Caki2 (cell line): ENCODE measurements at places on chromosomes 2 and 18. TPM values are rescaled to one million over a fixed set of nuclear protein-coding genes. Genes with fewer than 3 reads are reported as not detected.

- DNase-seq, result no peak
These were observed 76.6 kb downstream of the PSMG2 start for GRCh38 chr18:12779456-12779855.

- no peak for DNase-seq
These were observed 22.5 kb downstream of the GATA6 start for GRCh38 chr18:22191923-22192322.

DNA sequence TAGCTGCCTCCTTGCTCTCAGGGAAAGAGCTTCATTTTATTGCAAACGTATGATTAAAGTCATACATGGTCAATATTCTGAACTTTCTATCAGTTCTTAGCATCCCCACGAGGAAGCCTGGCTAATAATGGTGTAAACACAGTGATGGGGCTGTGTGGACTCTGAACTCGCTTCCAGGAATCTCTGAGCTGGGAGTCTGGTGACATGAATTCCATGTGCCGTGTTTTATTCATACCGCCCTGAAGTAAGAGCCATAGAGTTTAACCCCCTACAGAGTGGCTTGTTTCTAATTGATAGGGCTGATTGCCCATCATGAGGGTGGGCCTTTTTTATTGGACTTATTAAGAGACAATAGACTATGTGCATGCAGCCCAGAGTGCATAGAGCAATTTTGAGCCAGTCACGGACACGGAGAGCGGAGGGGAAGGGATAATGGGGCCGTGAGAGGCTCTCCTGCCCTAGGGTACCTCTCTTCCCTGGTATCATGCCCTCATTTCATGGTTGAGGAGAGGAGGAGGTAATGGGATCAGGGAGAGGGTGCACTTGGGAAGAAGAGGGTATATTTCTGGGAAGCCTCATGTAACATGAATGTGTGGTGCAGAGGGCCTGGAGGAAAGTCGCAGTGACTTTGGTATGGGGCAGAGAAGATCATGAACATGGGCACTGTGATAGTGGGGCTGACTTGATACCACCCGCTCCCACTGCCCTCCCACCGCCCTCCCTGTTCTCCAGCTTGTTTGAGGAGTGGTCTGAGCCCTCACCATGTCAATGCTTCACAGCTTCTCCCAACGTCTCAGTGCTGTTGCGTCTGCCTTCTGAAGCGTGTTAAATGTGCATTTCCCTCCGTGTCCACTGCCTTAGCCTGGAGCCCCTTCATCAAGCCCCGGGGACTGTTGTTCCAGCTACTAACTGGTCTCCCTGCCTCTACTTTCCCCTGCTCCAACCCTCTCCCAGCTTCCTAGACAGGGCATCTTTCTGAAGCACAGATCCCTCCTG is 73.2 kb downstream of the IL1R2 start:
- DNase-seq, result no peak

DNA sequence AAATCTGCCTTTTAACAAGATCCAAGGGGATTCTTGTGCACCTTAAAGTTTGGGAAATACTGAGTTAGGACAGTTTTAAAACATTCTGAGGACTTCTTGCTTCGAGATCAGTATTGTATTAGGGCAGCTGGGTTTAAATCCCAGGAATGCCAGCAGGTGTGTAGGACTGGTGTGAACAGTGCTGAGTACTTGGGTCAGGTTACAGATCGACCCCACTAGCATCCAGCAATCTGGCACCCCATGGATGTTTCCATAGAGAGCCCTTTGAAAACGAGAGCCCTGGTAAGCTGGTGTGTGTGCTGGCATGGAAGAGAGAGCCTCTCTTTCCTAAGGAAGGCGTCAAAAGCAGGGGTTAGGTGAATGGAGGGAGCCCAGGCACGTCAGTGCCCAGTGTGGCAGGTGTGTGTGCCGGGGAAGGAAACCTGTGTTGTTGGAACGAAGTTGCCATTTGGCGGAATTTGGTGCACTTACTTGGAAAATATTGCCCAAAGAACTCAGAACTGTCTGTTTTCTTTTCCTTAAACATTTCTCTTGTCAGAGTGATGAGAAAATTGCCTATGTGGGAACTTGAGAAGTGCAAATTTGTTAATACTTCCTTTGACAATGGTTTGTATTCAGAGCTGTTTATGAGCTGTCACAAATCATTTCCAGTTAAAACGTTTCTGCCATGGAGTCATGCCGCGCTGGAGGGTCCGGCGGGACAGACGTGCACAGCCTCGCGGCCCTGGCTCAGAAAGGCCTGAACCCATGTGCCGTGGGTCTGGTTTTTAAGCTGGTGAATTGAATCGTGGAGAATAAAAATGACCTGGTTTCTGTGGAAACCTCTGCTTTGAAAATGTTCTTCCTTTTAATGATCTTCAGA is 38.1 kb downstream of the LDLRAD4 start:
- no peak for DNase-seq

DNA sequence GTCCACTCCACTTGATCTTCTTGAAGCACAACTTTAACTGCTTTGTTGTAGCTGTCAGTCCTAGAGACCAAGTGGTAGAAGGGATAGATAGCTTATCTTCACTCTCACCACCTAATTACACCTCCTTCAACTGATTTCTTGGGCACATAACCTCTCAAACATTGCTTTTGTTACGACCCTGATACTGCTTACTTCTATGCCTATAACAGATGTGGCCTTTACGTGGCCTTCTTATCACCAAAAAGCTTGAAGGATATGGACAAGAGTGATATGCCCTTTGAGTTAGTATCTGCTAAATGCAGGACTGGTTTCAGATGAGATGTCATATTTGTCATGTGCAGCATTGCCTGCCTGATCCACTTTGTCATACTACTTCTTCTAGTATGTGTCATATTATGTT is 847.2 kb downstream of the TDRD15 start:
- no peak for DNase-seq

DNA sequence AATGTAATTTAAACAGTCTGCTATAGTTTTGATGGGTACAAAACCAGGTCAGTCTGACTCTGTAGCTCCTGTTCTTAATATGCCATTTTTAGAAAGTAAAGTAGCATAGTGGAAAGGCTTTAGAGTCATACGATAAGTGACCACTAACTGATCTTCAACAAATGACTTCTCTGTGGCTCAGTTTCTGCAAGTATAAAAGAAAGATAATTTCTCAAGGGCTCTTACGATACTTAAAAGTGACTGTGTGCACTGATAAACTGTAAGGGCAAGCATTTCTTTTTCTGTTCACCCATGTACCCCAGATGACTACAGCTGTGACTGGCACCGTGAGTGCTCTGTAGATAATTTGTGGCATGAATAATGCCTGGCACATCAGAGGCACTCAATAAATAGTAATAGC is 178.7 kb downstream of the LCLAT1 start:
- DNase-seq, result no peak

- no peak for DNase-seq
These were observed 144.6 kb downstream of the MAIP1 start for GRCh38 chr2:200100027-200100426.

- no peak for DNase-seq
These were observed 105.6 kb upstream of the NDUFV2 start for GRCh38 chr18:8996771-8997432.

DNA sequence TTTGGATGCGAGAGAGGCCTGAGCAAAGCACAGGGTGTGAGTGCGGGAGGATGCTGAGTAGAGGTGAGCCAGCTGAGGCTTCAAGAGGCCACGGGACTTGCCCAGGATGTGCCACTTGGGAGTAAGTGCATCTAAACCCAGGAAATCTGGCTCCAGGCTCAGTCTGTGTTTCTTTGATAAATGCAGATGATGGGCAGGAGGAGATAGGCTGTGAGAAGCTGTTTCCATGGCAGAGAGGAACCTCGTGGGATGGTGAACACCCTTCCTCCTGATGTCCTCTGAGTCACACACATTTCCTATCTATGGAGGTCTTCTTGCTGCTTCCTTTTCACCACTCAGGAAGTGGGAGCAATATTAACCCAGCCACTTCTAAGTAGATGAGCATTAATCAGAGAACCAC is 38.4 kb upstream of the CELF4 start:
- DNase-seq, result no peak

DNA sequence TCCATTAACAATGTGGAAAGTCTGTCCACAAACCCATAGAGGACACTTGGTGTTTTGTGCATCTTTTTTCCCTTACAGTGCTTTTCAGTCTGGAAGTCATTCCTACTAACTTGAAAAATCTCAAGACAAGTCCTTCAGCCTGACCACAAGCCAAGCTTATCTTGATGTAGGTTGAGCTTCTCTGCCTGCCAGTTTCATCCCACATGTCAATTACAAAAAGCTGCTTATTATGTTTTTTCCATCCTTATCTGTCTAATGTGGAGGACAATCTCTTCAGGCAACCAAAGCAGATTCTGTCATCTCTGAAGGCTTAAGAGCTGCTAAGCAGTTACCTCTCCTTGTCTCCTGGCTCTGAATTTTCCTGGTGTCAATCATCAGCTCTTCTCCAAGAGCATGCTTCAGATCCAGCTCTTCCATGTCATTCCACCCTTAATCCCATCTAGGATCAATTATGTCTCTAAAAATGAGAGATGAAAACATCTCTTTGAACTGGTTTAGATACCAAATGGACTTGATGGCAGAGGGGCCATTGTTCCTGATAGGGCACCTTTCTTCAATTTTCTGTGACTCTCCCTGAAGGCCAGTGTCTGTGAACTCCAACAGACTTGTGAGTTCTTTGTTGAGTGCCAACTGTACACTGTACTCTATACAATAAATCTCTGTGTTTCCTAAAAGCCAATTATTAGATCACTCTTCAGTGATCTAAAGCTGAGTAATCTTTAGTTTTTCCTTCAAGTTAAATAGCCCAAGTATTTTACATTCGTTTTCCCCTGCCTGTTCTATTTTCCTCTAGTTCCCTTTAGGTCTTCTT is 208.6 kb downstream of the RBM43 start:
- DNase-seq, result no peak

- peak; percentile 96 for DNase-seq
These were observed 190.1 kb downstream of the TTC32 start for GRCh38 chr2:19711470-19712372.

GRCh38 chr2:219612577-219613286 is 14.7 kb upstream of the SLC4A3 start:
- no peak for DNase-seq

- DNase-seq, result no peak
These were observed 201.0 kb upstream of the SP5 start for GRCh38 chr2:170514140-170514539.

GRCh38 chr2:196873511-196873910 is 53.0 kb downstream of the PGAP1 start:
- no peak for DNase-seq

GRCh38 chr2:196200557-196200956 is 29.2 kb upstream of the STK17B start:
- DNase-seq, result no peak

DNA sequence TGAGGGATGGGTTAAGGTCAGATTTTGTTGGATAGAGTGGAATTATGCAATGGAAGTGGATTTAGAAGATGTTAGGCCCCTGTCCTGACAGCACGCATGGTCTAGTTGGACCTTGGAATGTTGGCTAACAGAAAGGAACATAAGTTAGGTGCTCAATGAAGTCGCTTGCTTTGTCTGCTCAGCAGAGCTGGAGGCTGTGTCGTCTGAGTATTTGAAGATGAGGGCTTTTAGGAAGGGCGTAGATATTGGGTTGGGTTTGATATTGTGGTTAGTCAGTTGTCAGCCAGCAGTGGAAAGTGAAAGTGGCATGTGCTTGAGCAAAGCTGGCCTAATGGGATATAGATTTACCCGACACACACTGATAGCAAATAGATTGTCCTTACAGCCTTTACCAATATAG is 239.3 kb downstream of the PRKCE start:
- no peak for DNase-seq

GRCh38 chr2:234261736-234262135 is 211.2 kb downstream of the SPP2 start:
- DNase-seq, result no peak

DNA sequence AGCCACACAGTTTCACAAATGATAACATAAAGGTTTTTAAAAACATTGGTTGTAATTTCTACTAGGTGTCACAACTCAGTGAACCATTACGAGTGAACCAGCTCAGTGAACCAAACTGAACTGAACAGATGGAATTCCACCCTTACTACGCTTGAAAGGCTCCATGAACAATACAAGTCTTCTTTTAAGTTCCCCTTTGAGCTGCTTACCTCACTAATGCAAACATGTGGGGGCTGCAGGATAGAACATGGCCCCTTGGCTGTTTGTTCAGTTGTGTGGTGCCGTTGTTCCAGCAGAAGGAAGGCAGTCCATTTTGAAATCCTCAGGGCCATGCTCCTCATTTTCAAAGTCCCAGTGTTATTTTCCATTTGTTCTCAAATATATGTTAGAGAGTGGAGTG is 30.7 kb upstream of the KLHL14 start:
- DNase-seq, result peak; percentile 84

DNA sequence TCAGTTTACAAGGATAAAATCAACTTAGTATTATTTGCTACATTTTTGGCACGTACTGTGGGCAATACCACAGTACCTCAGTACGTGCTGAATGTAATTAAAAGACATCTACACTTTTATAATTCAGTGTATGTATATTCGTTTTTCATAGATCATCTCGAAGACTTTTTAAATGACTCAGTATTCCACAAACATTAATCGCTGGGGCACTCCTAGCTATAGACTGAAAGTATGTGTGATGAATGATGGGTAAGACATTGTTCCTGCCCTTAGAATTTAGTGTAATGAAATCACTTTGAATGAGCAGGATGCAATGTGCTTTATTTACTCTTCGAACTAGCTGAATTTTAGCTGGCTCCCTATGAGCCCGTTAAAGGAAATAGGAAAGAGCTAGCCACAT is 245.6 kb upstream of the RASGRP3 start:
- no peak for DNase-seq

- DNase-seq, result no peak
These were observed 481.8 kb upstream of the MEIS1 start for GRCh38 chr2:65952966-65953761.

DNA sequence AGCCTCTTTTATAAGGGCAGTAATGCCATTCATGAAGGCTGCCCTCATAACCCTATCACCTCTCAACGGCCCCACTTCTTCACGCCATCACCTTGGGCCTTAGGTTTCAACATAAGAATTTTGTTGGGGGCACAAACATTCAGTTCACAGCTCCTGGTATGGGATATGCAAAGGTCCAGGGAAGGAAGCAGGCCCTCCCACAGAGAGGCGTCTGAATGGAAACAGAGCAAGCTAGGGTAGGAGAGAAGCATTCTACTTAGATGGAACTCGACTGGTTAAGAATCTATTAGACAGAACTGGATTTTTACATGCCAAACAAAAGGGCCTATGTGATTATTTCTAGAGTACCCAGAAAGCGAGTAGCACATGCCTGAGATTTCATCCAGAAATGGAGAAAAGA is 42.8 kb downstream of the PROKR1 start:
- no peak for DNase-seq

EHD3 gene
- 8.6 and 8.9 TPM in 2 replicates for total RNA-seq

KCNJ13 gene
- total RNA-seq, result not detected in 2 replicates

FSHR gene
- total RNA-seq, result not detected in 2 replicates

IL37 gene
- not detected in 2 replicates for total RNA-seq

CKAP2L gene
- total RNA-seq, result 14.0 and 15.3 TPM in 2 replicates

DRC1 gene
- total RNA-seq, result 0.20 TPM in 1 of 2 replicates, not detected in the other

GPR75 gene
- not detected in 2 replicates for total RNA-seq

C2orf78 gene
- not detected in 2 replicates for total RNA-seq

MOCOS gene
- 3.7 and 10.2 TPM in 2 replicates for total RNA-seq

ARHGAP15 gene
- not detected in 2 replicates for total RNA-seq

ZNF385B gene
- total RNA-seq, result not detected in 2 replicates

TWIST2 gene
- not detected in 2 replicates for total RNA-seq

WDFY1 gene
- 36.9 and 39.4 TPM in 2 replicates for total RNA-seq

SKOR2 gene
- not detected in 2 replicates for total RNA-seq

CAMKMT gene
- total RNA-seq, result 1.7 and 6.2 TPM in 2 replicates

MRPL53 gene
- total RNA-seq, result 54.0 and 123 TPM in 2 replicates
